ENCODE measurements at places on chromosomes 16 and 17.

DNA sequence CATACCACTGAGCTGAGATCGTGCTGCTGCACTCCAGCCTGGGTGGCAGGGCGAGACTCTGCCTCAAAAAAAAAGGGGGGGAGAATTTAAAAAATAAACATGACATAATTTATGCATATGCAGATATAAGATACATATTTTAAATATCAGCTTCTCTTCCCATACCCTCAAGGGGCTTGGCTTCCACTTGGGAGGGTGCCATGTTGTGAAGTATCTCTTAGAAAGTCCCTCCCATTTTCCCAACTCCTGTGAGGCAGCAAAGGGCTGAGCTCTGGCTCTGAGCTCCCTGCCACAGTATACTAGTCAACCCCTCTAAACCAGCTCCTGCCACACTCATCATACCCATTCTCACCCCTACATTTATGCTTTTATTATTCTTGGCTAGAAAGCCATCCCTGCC, 39.4 kb downstream of the MYH11 start:
- DNase-seq = no peak

- DNase-seq = no peak
Measured at GRCh38 chr16:17481736-17482135, 11.0 kb upstream of the XYLT1 start.

DNA sequence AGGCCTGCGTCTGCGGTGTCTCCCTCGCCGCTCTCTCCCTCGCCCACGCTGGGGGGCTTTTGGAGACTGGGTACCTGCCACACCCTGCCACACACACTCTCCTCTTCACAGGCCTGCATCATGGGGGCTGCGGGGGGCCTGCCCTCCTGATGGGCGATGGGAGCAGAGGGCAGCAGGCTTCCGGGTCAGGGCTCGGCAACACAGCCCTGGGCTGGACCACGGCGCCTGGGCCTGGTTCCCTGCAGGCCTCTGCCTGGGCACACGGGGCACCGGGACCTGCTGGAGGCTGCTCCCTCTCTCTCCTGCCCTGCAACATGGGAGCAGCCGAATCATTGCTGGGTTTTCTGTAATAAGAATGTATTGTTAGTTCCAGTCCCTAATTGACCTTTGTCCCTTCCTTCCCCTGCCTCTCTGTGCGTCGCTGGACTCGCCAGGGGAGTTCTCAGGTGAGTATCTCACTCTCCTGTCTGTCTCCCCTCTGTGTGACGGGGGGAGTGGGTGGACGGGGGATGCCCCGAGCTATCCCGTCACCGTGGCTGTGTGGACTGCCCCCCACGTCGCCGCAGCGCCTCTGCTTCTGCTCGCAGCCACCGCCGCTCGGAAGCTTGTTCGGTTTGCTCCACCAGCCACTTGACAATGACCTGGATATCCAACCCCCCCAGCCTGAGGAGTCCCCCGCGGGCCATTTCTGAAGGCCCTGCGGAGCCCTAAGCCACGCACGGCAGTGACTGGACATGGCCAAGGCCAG, 13.5 kb downstream of the NME3 start:
- DNase-seq = no peak

DNA sequence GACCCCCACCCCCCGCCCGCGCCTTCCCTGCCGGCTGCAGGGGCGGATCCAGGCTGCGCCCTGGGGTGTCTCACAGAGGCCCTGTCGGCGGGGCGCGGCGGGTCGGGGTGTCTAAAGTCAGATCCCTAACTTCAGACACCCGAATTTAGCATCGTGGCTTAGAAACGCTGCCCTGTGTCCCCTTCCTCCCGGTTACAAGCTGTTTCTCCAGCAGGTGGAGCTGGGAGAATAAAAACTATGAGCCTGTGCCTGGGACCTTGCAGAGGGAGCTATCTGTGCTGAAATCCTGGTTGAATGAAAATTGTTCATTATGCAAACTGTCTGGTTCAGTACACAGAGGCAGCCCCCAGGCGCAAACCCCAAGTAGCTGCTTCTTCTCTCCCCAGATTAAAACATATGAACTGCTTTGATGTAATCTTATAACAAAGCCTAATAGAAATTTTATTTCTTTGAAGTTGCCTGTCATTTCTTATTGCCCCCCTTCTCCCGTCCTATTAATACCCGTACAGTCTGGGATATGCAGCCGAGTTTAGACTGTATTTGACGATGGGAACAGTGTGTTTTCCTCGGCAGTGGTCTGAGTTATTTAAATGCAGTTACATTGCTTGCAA, 79.0 kb downstream of the RPA1 start:
- DNase-seq = no peak

GRCh38 chr17:29358416-29358815, 31.7 kb upstream of the TAOK1 start:
- DNase-seq = no peak

DNA sequence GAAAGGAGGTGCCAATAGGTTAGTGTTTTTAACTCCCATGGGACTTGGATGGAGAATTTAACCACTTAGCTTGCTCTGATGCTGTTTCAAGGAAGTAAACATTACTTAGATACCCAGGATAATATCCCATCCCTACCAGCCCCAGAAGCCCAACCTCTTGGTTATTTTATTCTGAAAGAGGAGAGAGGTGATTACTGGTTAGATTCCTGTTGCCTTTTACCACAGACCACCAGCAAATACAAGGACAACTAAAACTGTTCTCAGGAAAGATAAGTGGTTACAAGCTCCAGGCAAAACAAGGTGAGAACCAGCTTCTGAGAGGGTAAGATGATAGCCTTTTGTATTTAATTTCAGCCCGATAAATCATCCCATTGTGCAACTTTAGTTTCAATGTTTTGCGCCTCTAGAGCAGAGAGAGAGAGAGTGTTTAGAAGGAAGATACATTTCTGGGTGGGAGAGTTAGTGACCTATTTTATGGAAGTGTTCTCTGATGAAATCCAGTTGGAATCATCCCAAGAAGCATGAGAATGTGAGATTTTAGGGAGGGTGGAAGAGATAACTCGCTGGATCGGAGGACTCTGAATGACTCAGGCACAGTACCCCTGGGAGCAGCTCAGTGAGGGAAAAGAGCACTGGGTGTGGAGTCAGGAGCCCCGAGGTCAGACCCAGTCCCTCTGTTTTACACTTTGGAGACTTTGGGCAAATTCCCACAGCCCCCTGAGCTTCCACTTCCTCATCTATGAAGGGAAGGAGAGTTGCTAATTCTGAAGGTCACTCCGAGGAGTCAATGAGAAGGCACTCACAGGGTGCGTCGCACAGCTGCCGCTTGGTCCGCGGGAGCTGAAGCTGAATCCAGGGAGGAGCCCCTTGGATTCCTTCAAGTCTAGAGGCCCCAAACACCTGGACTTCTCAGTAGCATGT, 12.1 kb downstream of the GLP2R start:
- DNase-seq = no peak

DNA sequence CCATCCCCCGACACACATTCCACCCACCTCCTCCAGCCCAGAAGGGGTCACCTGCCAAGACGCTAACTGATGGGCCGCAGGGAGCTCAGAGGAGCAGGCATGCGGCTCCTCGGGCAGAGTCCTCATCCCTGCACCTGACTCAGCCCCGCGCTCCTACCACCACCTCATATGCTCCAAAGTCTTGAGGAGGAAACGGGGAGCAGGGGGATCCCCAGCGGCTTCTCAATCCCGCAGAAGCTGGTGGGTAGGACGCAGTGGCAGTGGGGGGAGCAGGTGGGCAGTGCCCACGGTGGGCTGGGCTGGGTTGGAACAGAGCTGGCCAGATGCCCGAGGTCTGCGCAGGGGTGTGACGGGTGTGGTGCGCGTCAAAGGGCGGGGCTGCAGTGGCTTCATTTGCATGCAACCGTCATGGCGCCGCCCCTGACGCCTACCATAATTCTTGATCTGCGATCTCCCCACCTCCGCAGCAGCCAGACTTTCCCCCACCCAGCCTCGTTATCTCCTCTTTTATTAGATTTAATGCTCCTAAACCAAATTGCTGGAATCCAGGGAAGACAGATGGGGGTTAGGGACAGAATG, 39.0 kb upstream of the EMP2 start:
- peak; percentile 16 for DNase-seq

DNA sequence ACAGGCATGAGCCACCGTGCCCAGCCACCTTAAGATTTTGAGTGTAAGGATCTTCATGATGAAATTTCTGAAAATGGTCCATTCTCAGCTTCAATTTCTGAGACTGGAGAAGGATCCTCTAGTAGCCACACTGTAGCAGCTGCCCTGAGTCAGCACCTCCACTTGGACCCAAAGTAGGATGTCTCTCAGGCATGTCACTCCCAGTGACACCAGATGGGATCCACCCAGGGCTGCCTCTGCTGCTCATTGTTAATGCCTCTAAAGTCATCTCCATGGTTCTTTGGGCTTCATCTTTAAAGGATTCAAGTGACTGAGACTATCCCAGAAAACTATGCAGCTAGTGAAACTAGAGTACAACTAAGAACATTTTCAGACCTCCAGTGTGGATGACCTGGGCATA, 7.9 kb downstream of the PLD6 start:
- no peak for DNase-seq

- DNase-seq = no peak
Measured at GRCh38 chr17:50665838-50666237, 31.2 kb downstream of the ABCC3 start.

- DNase-seq = no peak
Measured at GRCh38 chr17:15955793-15956541, 11.0 kb downstream of the ADORA2B start.

- DNase-seq = no peak
Measured at GRCh38 chr17:47837401-47838039, 3.6 kb downstream of the SCRN2 start.

GRCh38 chr17:57455063-57455914, 199.0 kb downstream of the MSI2 start:
- DNase-seq = peak; percentile 43

DNA sequence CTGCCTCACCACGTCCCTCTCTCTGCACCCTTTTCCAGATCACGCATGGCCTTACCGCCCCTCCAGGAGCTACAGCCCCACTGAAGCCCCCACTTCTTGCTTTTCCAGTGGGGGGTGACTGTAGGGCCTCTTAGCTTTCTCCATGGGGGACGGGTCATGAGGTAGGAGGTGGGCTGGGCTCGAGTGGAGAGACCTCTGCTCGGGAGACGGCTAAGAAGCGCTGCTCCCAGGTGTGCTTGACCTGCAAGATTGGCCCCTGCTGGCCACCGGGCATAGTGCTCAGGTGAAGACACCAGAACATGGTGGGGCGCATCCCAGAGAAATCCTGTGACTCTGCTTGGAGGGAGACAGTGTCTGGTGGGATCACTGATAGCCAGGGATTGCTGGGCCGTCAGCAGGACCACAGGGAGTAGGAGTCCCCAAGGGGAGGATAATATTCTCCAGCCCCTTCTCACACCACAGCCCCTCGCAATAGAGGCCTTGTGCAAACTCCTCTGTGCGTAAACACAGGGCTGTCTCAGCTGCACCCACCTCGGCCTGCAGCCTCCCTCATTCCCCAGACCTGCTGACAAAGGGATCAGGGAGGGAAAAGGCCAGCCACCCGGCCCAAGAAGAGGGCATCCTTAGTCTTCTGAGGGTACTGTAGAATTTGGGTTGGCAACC, 8.9 kb upstream of the GALK1 start:
- no peak for DNase-seq

DNA sequence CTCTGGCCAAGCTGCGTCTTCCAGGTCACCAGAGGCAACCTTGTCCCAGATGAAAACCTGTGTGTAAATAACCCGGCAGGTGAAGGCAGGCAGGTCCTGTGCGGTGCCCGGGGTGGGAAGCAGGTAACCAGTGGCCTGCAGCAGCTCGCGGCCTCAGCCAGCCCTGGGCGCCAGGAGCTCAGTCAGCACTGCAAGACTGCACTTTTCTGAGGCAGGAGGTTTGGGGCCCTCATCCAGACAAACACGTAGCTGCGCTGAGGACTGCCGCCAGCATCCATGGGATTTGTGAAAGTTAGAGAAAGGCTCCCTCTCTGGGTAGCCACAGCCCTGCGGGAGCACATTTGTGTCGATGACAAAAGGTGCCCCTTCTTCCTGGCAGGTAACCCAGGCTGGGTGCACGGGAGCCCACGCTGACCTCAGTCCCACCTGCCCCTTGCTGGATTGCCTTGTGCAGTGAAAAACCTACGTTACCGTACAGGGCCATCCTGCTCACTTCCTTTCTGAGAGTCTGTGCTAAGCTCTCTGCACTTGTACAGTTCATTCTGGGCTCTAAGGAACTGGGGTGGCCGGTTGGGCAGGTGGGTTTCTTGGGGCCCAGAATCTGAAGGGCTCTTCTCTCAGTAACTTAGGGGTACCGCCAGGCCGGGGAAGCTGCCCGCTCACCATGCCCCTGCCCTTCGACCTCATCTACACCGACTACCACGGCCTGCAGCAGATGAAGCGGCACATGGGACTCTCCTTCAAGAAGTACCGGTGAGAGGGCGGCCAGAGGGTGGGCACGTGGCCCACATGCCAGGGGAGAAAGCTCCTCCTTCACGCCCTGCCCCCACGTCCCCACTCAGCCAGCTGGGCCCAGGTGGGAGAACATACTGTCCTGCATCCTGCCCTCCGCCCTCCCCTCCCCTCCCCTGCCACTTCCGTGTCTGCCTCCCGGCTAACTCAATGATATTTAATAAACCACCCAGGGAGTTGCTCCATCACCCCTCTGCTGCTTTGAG, 56.4 kb downstream of the MGAT5B start:
- DNase-seq = no peak

- no peak for DNase-seq
Measured at GRCh38 chr16:76235426-76235825, 41.8 kb upstream of the CNTNAP4 start.

GRCh38 chr16:9065077-9065476, 26.4 kb upstream of the HAPSTR1 start:
- DNase-seq = no peak

DNA sequence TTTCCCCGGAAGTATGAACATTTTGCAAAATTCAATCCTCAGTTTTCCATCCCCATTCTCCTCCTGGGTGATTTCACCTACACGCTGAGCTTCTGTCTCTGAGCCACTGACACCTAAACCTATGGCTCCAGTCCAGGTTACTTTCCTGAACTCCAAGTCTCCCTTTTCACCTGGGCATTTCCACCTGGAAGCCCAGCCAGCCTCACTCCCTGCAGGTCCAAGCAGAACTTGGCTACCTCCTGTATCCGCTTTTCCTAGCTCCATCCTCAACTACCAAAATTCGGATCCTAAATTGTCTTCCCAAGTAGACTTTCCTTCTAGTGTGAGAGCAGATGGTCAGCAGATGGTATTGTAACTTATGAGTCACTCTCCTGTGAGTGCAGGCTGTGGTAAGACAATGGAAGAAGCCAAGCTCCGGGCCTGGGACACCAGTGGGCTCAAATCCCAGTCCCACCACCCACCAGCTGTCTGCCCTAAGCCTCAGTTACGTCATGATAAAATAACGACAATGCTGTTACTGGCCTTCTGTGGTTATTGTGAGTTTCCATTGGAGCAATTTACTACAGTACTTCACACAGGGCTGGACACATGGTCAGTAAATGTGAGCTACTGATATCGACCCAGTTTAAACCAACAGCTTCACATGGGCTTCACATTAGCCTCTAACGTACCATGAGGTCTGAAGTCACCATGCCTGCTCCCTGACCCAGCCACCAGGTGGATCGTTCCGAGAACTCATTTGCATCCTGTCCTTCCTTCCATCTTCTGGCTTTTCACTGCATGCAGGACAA, 33.3 kb downstream of the PECAM1 start:
- no peak for DNase-seq

- DNase-seq = no peak
Measured at GRCh38 chr17:11097121-11097520, 143.9 kb upstream of the SHISA6 start.

GRCh38 chr17:9566067-9566466, 9.6 kb downstream of the STX8 start:
- DNase-seq = no peak

GRCh38 chr17:17877529-17878358, 41.0 kb upstream of the SREBF1 start:
- DNase-seq = no peak

All from stimulated activated CD8-positive, alpha-beta memory T cell treated with anti-CD3 and anti-CD28 coated beads, Interleukin-2, amount 100 ng/mL, for 48 hours (primary cell).